ENCODE measurements at places on chromosomes 5 and 9.

- no peak for DNase-seq
These were observed 84.7 kb downstream of the IQGAP2 start for GRCh38 chr5:76487821-76488220.

GRCh38 chr5:25974451-25974850, 1063.9 kb downstream of the CDH9 start:
- DNase-seq: no peak

- DNase-seq: no peak
These were observed 1637.8 kb upstream of the C9orf72 start for GRCh38 chr9:29211003-29211579.

GRCh38 chr5:159593518-159594073, 263.3 kb upstream of the IL12B start:
- no peak for DNase-seq

DNA sequence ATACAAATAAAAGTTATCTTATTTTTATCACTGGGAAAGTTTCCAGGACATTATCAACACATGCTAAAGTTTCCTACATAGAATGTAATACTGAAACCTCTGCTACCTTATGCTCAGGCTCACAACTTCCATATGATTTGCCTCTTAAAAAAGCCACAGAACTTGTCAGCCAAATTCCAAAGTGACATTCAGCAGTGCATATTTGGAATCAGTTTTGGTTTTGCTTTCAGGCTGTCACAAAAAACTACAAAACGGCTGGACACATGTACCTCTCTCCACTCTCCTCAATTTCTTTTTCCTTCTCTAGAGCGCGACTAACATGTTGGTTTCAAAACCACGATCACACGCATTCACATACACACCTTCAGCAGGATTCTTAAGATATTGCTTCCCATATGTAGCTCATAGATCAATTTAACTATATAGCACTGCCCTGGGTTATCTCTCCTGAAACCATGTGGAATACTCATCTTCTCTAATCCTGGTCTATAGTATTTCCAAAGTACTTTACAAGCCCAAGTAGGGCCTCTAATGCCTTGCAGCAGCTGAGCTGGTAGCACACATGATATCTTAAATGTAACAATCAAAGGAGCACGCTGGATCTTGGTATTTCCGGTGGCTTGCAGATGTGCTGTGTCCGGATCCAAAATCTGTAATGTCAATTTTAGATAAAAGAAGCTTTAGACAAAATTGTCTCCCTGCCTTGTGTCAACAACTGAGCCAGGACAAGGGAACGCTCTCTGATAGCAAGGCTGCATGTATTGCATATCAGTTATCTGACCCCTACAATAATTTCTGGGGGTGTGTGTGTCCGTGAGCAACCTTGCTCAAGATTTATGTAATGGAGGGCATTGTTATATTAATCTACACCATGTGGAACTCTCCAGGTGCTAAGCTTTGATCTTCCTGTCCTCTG, 203.2 kb downstream of the DMRT2 start:
- no peak for DNase-seq

DNA sequence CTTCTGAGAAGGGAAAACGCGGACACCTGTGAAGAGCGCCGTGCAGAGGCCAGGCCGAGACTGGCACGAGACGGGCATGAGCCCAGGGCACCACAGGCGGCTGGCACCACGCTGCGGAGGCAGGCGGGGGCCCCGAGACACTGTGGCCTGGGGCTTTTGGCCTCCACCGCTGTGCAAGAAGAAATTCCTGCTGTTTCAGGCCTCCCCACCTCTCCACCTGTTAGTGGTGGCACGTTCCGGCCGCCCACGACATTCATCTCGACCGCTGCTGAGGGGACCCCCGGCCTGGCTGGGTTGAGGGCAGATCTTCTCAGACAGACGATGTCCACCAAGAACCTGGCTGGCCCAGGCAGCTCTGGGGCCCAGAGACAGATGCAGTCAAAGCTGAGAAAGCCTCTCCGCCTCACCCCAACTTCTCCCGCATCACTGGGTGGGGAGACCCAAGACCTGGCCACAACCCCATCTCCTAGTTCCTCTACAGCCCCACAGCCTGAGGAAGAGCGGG, 11.5 kb downstream of the NACC2 start:
- no peak for DNase-seq

Measured in left lobe of liver (tissue), 2 donors.